ENCODE measurements at places on chromosomes 6 and 20.

- DNase-seq, result no peak
Measured at GRCh38 chr6:25346064-25346463, 66.9 kb downstream of the CARMIL1 start.

DNA sequence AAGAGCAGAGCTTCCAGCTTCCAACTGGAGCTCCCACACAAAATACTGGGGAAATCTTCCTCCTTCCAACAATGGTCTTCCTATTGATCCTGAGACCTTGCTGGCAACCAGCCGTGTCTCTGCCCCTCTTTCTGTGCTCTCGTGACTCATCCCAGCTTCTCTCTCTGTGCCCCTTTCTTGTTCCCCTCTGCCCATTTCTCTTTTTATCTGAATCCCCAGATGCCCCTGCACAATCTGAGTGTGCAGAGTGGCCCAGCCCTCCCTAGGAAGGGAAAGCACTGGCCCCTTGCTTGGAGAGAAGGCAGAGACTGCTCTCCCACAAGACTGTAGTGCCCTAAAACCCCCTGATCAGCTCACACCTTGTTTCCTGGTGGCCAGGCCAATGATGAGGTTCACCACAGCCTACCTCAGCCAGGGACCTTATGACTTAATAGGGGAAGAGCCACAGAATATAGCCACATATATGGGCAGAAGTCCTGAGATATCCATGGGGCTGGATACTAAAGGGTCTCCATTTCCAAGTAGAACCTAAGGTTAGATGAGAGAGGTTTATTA is 23.1 kb upstream of the MAS1L start:
- DNase-seq, result no peak

DNA sequence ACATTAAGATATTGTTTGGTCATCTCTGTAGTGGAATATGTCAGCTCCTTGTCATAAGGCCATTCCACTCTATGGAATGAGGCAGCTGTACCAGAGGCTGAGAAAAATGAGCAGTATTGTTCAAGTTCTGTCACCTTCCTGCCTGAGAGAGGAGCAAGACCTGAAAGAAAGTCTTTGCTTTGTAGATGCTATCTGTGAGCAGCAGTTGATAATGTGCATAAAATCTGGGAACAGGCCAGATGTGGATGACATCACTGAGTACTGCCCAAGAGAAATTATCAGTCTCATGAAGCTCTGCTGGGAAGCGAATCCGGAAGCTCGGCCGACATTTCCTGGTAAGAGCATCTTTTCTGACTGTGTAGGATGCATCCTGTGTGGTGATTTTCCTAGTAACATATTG is 16.8 kb downstream of the RIPK1 start:
- no peak for DNase-seq

DNA sequence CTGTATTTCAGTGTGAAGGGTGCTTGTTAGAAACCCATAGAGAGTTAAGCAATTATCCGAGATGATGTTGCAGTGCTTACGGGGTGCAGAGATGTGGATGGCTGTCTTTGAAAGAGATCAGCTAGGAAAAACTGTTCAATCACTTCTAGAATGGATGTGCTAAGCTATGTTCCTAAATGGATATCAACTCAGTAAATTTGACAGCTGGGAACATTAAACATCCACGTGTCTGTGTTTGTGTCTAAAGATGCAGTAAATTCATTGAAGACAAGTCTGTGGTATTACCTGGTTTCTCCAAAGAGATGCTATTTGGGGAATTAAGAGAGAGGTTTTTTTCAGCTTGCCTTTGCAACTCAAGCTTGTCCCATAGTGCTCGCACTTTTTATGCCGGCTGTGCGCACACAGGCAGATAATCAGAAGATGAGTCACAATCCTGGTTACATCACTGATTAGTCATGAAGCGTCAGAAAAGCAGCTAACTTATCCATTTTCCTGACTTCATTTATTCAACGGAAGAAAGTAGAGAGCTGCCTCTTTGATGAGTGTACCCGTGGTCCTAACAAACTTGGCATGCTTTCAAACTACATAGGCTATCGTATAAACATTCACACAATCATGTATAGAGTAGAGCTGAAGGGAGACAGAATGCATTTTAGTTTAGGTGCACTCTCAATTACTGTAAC is 691.7 kb upstream of the SLC35B3 start:
- DNase-seq, result no peak

DNA sequence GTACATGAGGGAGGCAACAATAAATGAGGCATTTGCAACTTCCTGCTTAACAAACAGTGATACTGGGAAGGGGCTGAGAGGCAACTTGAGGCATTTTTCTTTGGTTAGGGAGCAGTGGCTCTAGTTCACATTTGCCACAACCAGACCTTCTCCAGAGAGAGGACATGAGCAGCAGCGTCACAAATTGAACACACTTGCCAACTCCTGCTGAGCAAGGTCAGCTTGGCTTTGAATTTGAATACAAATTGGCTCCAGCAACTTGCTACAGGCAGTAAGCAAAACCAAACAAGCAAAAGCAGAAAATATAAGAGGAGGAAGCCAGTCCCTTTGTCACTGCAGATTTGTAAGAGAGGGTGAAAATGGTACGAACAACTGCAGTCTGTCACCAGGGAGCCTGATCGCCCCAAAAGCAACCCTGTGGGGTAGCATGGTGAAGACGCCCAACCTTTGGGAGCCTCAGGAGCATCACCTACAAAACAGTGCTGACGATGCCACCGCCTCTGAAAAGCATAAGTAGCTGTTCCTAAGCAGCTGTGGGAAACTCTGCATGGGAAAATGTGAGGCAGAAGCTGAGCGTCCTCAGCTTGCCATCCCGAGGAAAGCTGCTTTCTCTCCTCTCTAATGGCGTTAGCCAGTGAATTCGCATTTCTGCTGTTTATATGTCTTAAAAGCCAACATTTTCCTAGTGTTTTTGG is 378.7 kb downstream of the RNGTT start:
- DNase-seq, result no peak

GRCh38 chr20:36340593-36340990 is 34.5 kb downstream of the DLGAP4 start:
- no peak for DNase-seq

GRCh38 chr20:22371843-22372242 is 212.5 kb downstream of the FOXA2 start:
- DNase-seq, result no peak

DNA sequence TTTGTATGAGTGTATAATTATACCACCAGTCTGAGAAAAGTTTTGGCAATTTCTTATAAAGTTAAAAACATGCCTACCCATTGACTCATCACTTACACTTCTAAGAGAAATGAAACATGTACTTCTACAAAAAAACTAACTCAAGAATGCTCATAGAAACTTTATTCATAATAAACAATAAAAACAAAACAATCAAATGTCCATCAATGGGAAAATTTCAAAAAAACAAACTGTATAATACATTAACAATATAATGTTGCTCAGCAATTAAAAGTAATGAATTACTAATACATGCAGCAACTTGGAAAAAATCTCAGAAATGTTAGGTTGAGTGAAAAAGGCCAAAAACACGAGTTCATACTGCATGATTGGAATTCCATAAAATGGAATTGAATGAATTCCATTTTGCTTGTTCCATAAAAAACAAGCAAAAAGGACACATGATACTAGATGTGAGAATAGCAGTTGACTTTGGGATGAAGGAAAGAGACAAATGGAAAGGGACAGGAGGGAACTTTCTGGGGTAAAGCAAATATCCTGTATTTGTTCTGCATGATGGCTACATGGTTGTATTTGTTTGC is 726.6 kb downstream of the RFPL4B start:
- DNase-seq, result no peak

DNA sequence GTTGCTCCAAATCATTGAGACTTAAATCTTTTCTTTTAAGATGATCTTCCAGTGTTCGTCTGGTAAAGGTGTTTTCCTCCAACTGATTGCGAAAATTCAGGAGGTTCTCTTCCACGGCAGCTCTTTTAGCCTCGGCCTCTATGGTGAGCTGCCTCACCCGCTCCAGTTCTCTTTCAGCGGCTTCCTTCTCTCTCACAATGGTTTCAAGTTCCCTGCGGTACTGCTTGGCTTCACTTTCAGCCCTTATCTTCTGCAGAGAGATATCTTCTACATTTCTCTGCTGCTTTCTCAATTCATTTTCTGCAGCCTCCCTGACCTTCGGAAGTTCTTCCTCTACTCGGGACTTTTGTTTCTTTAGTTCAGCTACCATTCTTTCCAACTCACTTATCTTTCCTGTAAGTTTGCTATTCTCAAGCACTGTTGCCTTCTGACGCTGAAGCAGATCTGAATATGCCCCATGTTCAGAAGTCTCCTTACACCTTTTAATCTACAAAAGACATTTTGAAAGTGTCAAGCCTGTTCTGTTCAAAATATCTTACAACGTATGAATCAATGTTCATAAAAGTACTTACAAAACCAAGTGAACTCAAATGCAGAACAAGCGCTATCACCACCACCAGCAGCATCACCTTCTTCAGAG is 22.3 kb downstream of the DST start:
- DNase-seq, result no peak

GRCh38 chr6:6332811-6333244 is 12.4 kb upstream of the F13A1 start:
- no peak for DNase-seq

DNA sequence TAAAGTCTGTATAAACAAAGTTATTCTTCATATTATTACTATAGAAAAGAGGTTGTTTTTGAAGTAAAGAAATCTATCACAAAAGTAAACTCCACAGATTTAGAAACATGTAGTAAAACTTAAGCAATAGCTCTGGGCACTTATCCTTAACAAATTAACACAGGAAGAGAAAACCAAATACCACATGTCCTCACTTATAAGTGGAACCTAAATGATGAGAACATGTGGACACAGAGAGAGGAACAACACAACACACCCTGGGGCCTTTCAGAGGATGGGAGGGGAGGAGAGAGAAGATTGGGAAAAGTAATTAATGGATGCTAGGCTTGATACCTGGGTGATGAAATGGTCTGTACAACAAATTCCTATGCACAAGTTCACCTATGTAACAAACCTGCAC is 57.2 kb downstream of the C6orf58 start:
- DNase-seq, result no peak

- DNase-seq, result no peak
Measured at GRCh38 chr6:87082160-87082721, 12.7 kb downstream of the CGA start.

- no peak for DNase-seq
Measured at GRCh38 chr20:2327620-2328555, 32.1 kb downstream of the TGM3 start.

- no peak for DNase-seq
Measured at GRCh38 chr6:166351715-166352285, 9.5 kb upstream of the SFT2D1 start.

- DNase-seq, result no peak
Measured at GRCh38 chr20:1805161-1805581, 90.0 kb upstream of the SIRPA start.

GRCh38 chr20:36030149-36030548 is 61.8 kb downstream of the CNBD2 start:
- DNase-seq, result no peak

- DNase-seq, result no peak
Measured at GRCh38 chr20:9994676-9995075, 40.1 kb upstream of the ANKEF1 start.

GRCh38 chr6:49913636-49914375 is 47.5 kb upstream of the CRISP1 start:
- no peak for DNase-seq

- no peak for DNase-seq
Measured at GRCh38 chr6:22049002-22049401, 247.8 kb downstream of the PRL start.

- no peak for DNase-seq
Measured at GRCh38 chr20:40305303-40305702, 383.7 kb downstream of the MAFB start.

DNA sequence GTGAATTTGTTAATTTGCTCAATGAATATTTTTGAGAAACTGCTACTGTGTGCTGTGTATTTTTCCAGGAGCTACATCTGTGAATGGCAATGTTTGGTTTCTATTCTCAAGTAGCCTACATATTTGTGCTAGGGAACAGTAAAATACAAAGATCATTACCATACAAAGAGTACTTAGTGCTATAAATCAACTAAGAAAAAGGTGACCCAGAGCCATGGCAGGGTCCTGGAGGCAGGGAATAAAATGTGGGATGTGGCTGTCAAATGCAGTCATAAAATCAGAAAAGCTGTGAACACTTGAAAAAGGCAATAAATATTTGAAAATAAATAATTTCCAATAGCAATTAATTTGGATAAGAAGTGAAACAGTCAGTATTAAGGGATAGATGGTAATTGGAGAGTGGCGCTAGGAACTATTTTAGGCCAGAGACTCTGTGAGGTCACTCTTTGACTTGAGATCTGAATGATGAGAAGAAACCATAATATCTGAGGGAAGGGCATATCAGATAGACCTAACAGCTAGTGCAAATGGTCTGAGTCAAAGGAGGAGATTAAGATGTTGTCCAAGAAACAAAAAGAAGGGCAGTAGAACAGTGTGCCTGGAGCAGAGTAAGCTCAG is 98.8 kb downstream of the MANEA start:
- DNase-seq, result no peak

- DNase-seq, result no peak
Measured at GRCh38 chr6:111711984-111712752, 106.5 kb upstream of the TRAF3IP2 start.

GRCh38 chr6:64737418-64737817 is 969.6 kb downstream of the EYS start:
- DNase-seq, result no peak

- DNase-seq, result no peak
Measured at GRCh38 chr6:78589436-78589835, 277.9 kb upstream of the IRAK1BP1 start.

GRCh38 chr20:3203315-3204123 is 963 bp downstream of the DDRGK1 start:
- DNase-seq, result no peak

- no peak for DNase-seq
Measured at GRCh38 chr6:21438986-21439352, 154.6 kb upstream of the SOX4 start.

GRCh38 chr6:80544976-80545722 is 438.7 kb downstream of the BCKDHB start:
- no peak for DNase-seq

DNA sequence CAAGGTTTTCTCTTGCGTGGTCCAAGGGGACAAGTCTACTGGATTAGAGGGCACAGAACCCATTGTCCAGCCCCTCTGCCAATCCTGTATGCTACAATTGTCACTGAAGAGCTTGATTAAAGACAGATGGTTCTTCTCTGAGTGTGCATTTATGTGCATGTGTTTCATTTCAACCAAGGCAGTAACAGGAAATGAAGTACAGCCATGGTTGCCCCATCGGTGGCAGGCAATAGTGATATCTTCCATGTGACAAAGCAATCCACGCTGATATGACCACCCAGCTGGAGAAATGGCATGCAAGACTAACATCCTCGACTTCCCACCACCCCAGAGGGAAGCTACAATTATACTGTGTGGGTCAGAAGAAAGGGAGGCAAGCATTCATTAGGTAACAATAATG is 85.5 kb downstream of the UNC5CL start:
- no peak for DNase-seq

- no peak for DNase-seq
Measured at GRCh38 chr6:168607272-168608112, 166.5 kb downstream of the SMOC2 start.

GRCh38 chr6:9621276-9621675 is 793.6 kb downstream of the TFAP2A start:
- DNase-seq, result no peak
